ENCODE measurements at places on chromosomes 2 and 18.

GRCh38 chr18:5295231-5295920, at the start of gene ZBTB14:
ZBTB14 (minus strand) TSS chr18:5295726; CDS start chr18:5293246, 2,480 bp downstream.
- peak; percentile 58 for DNase-seq

GRCh38 chr2:222707102-222707688, 35.7 kb downstream of the MOGAT1 start:
- no peak for DNase-seq

GRCh38 chr18:50880119-50880465, 1.2 kb downstream of the ME2 start:
- no peak for DNase-seq

- DNase-seq: no peak
Measured at GRCh38 chr18:24499814-24500213, 39.4 kb downstream of the HRH4 start.

- peak; percentile 71 for DNase-seq
Measured at GRCh38 chr2:205680067-205680466, 2.2 kb upstream of the NRP2 start.

DNA sequence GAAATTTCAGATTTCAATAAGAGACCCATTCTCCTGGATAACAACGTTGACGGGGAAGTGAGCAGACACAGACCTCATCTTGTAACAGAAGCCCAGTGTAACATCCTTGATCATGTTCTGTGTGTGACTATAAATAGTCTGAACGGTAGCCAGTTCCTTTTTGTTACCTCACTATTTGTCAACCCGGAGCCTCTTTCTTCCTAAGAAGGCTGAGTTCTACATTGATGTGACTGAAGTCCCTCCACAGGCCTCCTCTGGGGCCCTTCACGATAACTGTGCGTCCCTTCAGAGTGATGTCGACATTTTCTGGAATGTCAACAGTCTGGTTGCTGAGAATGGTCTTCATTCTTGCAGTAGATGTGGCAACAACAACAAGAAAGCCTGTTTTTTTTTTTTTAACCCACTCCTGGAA, 6.3 kb upstream of the PLEKHM3 start:
- peak; percentile 59 for DNase-seq

GRCh38 chr2:216792222-216793021, 67.4 kb downstream of the TNP1 start:
- DNase-seq: peak; percentile 55

DNA sequence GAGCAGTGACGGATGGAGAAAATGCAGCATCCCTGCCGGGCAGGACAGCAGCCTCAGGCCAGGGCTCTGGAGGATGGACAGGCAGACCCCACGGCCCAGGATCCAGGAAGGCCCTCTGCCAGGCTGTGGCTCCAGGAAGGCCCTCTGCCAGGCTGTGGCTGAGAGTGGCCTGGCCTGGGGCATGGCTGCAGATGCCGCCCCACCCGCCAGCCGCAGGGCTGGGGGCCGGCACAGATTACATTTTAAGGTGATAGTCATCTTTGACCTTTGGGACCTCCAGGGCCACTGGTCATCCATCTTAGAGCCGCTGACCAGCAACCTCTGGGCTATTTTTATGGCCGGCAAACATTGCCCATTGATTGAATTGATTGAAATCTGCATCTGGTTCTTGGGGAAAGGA, 98.0 kb upstream of the BOD1L2 start:
- no peak for DNase-seq

DNA sequence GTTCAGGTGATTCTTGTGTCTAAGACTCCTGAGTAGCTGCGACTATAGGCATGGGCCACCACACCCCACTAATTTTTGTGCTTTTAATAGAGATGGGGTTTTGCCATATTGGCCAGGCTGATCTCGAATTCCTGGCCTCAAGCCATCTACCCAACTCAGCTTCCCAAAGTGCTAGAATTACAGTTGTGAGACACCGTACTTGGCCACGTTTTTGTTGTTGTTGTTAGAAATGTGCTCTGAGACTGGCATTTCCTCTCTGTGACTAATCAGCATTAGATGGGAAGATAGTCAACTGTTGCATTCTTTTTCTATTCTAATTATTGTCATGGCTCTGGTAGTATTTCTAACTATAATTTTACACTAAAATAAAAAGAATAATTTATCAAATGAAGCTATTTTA, 191.7 kb downstream of the CAMKMT start:
- no peak for DNase-seq

- DNase-seq: no peak
Measured at GRCh38 chr18:37332628-37333420, 232.8 kb downstream of the CELF4 start.

DNA sequence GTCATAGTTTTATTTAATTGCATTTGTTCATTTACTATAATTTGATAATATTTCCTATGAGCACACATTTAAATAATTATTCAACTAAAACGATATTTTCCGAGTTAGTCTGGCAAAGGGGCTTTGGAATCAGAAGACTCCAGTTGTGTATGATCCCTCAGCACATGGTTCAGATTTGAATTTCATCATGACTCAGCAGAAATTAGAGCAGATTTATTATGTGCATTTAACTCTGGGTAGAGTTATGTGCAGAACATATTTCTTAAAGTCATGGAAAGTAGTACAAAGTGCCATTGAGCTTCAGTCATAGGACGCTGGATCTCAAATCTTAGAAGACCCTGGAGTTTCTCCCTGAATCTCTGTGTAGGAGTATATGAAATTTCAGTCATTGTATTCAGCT, 106.7 kb downstream of the ADCYAP1 start:
- no peak for DNase-seq

- DNase-seq: no peak
Measured at GRCh38 chr18:70636991-70637390, 348.1 kb downstream of the SOCS6 start.

- no peak for DNase-seq
Measured at GRCh38 chr2:224261326-224261725, 140.6 kb downstream of the FAM124B start.

DNA sequence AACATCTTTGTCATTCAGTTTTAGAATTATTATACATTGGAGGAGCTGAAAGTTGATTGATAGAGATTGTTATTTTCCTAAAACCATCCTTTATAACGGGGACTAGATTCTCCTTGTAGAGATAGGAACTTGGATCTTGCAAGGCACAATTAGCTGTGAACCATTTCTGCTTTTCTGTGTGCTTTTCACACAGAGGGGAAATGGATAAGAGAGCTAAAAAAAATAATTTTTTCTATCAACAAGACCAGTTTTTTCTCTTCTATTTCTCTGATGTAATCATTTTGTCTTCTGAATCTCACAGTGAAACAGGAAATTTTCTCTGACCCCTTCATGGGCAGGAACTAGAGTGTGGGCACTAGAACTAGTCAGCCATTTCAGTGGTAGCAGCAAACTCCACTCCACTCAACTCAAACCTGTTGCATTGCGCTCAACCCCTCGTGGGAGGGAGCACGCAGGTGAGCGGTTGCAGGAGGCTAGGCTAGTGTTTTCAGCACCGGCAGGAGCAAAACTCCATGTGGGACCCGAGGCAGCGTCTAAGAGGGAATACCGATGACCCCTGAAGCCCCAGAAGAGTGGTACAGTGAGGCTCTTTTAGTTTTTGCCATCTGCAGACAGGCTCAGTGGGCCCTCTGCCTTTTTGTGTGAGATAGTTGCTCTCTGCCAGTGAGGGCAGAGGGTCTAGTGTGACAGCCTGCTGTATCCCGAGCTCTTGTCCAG, 24.0 kb upstream of the SLC39A10 start:
- DNase-seq: peak; percentile 56

GRCh38 chr2:189366349-189366748, 74.9 kb upstream of the WDR75 start:
- DNase-seq: no peak

GRCh38 chr2:127560931-127561280, 25.4 kb downstream of the MYO7B start:
- DNase-seq: no peak

GRCh38 chr2:9990736-9991135, 39.2 kb downstream of the GRHL1 start:
- peak; percentile 68 for DNase-seq

- no peak for DNase-seq
Measured at GRCh38 chr2:15492773-15493325, 68.3 kb downstream of the NBAS start.

GRCh38 chr2:191486584-191487320, 191.2 kb upstream of the NABP1 start:
- peak; percentile 75 for DNase-seq

- DNase-seq: no peak
Measured at GRCh38 chr2:8754106-8754776, 72.4 kb downstream of the ID2 start.

GRCh38 chr18:8625461-8626092, 16.3 kb downstream of the RAB12 start:
- no peak for DNase-seq

GRCh38 chr2:164717000-164717803, 95.9 kb upstream of the GRB14 start:
- no peak for DNase-seq

- DNase-seq: no peak
Measured at GRCh38 chr2:178306352-178307073, 112.2 kb downstream of the OSBPL6 start.

DNA sequence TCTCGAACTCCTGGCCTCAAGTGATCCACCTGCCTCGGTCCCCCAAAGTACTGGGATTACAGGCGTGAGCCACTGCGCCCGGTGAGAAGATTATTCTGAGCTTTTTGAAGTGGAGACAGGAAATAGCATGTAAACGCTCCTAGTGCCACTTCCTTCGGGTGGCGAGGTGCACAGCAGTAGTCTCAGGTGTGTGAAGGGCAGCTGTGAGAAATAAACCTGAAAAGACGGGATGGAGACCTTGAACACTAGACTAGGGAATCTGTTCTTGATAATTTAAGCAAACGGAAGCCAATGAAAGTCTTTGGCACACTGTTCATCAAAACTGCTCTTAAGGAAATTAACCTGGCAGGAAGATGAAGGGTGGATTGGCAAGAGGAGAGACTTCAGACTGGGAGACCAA, 439 bp upstream of the PLEKHH2 start:
- no peak for DNase-seq

DNA sequence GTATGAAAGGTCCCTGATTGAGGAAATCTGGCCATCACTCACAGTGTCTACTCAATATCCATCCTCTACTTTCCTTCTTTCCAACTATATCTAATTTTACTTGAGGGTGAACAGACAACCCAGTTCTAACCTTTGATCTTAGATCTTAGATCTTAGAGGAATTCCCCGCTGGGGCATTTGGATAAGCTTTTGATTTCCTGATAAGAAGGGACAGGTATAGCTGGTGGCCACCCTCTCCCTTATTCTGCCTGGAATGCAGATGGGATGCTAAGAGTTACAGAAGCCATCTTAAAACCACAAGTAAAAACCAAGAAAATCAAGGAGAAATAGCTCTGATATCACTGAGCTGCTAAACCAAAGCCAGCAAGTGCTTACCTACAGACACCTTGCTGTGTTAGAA, 77.2 kb upstream of the ACSL3 start:
- DNase-seq: no peak

GRCh38 chr2:46302005-46302695, 4.9 kb downstream of the EPAS1 start:
- no peak for DNase-seq

DNA sequence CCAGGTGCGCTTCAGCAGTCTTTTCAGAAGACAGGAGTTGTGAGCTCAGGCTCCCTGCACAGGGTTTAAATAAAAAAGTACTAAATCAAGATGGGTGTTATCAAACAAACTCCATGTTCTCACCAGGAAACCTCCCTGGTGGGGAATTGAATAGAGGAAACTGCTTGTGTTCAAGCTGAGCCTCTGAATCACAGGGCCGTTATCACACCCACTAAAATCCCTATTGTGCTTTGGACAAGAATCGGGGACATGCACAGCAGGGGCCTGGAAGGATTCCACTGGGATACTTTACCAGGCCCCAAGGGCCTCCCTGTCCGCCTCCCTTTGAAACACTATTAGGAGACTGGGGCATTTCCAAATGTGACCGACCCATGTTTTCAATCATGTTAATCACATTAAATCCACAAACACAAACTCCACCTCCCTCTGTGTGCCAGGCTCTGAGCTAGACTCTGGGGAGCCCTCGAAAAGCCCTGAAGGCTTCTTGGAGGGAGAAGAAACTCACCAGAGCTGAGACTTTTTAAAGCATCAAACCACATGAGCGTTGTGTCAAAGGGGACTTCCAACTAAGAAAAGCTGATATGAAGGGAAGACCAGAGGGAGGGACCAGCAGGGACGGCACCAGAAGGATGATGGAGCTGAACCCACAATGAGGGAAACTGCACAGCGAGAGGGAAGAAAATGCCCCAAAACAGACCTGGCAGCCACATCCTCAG, 458.7 kb upstream of the ID2 start:
- DNase-seq: no peak

- no peak for DNase-seq
Measured at GRCh38 chr2:241194811-241195210, 6.3 kb downstream of the ANO7 start.

GRCh38 chr18:27235218-27235870, 50.2 kb upstream of the CHST9 start:
- DNase-seq: no peak

DNA sequence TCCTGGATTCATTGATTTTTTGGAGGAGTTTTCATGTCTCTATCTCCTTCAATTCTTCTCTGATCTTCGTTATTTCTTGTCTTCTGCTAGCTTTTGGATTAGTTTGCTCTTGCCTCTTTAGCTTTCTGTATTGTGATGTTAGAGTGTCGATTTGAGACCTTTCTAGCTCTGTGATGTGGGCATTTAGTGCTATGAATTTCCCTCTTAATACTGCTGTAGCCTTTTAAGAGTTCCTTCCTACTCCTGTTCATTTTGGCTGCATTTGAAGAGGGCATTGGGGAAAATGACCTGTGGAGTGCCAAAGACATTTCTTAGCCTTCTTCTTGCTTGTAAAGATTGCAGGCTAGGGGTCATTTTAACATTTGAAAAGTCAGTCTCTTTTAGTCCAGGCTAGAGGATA, 463.8 kb upstream of the GCFC2 start:
- no peak for DNase-seq

GRCh38 chr2:26414311-26414710, 12.6 kb downstream of the DRC1 start:
- peak; percentile 17 for DNase-seq

GRCh38 chr18:77651441-77651840, 401.8 kb downstream of the GALR1 start:
- no peak for DNase-seq

- DNase-seq: peak; percentile 95
Measured at GRCh38 chr2:136019306-136019705, 33.9 kb upstream of the DARS1 start.

DNA sequence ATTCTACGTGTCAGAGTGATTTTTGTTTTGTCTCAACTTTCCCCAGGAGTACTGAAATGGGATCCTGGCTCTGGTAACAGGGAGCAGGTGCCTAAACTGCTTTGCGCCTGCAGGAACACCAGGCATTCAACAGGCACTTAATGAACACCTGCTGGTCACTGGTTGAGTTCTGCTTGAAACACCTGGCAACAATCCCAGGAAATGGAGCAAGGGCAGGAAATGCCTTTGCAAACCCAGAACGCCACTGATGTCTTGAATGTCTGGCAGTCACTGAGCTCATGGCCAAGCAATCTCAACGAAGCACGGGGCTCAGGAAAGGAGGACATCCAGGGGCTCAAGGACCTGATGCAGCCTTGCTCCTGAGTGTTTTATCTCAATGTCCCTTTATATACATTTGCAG, 360.0 kb upstream of the RAB6C start:
- DNase-seq: no peak

GRCh38 chr2:13474538-13474937, 757.8 kb downstream of the TRIB2 start:
- DNase-seq: no peak

- no peak for DNase-seq
Measured at GRCh38 chr18:32771871-32772580, 797 bp downstream of the KLHL14 start.

- DNase-seq: peak; percentile 89
Measured at GRCh38 chr2:145258903-145259579, 739.1 kb upstream of the ZEB2 start.

- no peak for DNase-seq
Measured at GRCh38 chr2:162301877-162302276, 16.6 kb downstream of the IFIH1 start.

All from inflammatory macrophage (primary cell).